Globus pallidus (tissue), 1 donor: ENCODE measurements at places on chromosomes 2 and 18.

DNA sequence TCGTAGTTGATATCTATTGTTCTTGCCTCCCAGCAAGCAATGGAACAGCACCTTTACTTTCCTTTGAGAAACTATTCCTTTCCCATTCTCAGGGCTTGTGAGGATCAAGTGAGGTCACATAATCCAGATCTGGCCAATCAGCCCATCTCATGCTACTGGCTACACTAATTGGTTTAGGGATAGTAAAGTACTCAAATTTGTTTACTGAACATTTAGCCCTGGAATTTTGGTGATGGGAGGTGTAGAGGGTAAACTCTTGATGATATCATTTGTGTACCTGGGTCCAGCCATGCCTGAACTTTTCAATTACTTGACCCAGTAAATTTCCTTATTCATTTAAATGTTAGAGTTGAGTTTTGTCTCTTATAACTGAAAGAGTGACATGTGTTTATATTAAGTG lies 195.8 kb upstream of the TNP1 start:
- DNase-seq: no peak

- DNase-seq: peak; percentile 38
These were observed at the start of gene SCN9A for GRCh38 chr2:166375736-166376487. Gene SCN9A, minus strand, starts transcription at chr2:166375944. Its CDS starts 64,188 bp downstream, at chr2:166311756.

- no peak for DNase-seq
These were observed 62.8 kb downstream of the BOD1L2 start for GRCh38 chr18:57209713-57210106.

DNA sequence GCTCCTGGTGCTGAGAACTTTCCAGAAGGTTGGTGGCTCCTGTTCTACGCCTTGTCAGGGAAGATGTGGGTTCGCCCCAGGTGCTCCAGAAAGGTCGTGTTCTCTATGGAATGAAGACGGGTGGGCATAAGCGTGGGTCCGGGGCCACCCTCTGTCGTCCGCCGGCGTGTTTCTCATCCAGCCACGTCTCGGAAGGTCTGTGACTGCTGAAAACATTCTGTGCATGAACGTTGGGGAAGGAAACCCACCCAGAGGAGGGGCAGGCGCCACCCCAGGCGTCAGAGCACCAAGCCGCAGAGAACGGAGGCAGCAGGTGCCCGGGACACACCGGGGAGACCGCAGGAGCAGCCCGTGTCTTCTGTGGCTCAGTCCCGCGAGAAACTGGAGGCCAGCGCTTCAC lies 118.2 kb downstream of the RTP5 start:
- no peak for DNase-seq

DNA sequence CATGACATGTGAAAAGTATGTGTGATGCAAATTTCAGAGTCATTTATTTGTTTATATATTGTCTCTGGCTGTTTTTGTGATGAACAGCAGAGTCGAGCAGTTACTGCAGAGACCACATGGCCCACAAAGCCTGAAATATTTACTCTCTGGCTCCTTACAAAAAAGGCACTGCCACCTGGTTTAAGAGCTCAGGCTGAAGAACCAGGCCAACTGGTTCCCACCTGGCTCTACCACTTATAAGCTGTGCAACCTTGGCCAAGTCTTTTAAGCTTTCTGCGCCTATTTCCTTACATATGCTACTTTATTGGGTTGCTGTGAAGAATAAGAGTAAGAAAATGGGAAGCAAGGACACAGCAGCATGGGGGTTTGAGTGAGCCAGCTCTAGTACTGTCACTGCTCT lies 207.6 kb downstream of the L3MBTL4 start:
- no peak for DNase-seq

GRCh38 chr2:15993232-15993610 lies 52.9 kb downstream of the MYCN start:
- no peak for DNase-seq

GRCh38 chr2:7609556-7609955 lies 692.3 kb downstream of the RNF144A start:
- DNase-seq: no peak

DNA sequence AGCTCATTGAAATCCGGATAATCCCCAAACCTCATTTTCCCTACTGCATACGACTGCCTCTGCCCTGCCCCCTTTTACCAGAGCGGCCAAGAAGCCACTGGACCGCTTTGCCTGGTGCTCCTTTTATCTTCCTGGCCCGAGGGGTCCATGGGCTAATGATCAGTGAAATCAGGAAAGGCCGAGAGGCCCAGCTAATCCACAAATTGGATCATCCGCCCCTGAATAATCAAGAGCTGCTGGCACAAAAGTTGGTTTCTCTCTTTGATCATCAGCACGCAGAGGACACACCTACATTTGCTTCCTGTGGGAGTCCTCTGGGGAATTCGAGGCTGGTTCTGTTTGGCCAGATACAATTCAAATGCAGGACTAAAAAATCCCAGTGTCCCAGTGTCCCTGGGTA lies 144.5 kb downstream of the INSIG2 start:
- DNase-seq: no peak

GRCh38 chr18:72808680-72809079 lies 59.1 kb downstream of the NETO1 start:
- DNase-seq: peak; percentile 33

- DNase-seq: no peak
These were observed 15.4 kb upstream of the MLPH start for GRCh38 chr2:237471438-237472186.

DNA sequence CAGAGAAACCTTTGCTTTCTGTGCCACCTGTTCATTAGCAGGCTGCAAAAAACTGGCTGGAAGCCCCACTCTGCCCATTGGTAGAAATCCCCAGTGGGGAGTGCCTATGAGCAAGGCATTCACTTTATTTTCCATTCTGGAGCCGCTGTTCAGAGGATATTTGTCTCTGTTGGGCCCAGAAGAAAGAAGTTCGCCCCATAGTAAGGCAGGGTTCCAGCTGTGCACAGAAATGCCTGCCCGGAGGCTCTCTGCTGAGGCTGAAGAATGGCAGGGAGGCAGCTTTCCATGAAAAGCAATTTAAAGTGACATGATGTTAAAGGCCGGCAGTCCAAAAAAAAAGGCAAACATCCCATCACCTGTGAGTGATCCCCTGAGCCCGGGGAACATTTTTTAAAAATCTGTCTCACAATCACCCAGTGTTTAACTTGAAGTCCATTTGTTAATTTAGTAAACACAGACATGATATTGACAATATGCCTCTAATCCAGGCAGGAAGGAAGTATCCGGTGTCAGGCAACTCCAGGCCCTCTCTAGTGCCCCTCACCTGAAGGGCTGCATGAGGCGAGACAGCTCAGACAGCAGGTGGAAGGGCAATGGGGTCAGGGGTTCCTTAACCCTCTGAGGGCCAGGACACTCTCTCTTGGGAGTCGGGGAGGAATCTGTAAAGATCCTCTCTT lies 265.1 kb upstream of the SIX2 start:
- DNase-seq: no peak
